ENCODE measurements at places on chromosomes 12 and 14.
A peak's percentile ranks its signal among the peaks of the same experiment; 100 is the strongest.

DNA sequence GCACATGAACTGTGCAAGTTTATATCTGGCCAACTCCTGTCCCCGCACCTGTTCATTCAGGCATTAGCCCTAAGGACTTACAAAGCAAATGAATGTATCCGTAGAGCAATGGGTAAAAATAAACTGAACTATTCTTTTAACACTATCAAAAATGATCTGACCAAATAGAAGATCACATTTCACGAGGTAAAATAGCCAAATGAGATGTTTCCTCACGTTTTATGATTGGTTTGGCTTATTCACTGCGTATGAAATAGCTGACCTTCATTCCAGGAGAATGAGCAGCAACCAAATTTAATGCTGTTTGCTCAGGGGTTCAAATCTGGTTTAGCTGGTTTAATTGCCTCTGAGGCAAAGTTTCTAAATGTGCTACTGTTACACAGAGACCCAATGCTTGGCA, 216.0 kb upstream of the EEA1 start:
- DNase-seq = no peak

- DNase-seq = no peak
Measured at GRCh38 chr12:71948390-71948789, 9.7 kb downstream of the TPH2 start.

DNA sequence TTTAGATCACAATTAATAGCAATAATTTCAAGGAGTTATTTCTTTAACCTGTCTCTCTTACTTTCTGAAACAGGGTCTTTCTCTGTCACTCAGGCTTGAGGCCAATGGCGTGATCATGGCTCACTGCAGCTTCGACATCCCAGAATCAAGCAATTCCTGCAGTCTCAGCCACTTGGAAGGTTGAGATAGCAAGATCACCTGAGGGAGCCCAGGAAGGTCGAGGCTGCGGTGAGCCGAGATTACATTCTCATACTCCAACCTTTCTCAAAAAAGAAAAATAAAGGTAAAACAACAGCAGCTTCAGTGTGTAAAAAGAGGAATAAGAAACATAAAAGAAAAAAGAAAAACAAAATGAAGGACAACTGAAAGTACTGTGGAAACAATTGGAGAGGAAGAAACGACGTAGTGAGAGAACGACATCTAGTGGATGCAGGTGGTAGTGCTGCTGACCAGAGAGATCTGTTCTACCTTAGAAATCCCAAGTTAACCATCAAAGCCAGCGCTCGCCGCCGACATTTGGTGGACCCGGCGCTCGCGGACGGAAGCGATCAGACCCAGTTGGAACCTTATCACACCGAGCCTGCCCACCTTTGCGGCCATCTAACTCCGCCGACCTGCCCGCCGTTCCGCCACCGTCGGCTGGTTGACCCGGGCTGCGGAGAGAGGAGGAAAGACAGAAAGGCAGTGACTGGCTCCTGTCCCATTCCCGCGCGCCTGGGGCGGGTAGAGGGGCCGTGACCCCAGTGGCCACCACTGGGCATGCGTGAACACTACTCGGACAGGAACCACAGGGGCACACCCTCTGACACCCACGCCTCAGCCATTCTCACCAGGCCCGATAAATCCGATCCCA, 196.1 kb downstream of the ALG10 start:
- DNase-seq = peak; percentile 17

DNA sequence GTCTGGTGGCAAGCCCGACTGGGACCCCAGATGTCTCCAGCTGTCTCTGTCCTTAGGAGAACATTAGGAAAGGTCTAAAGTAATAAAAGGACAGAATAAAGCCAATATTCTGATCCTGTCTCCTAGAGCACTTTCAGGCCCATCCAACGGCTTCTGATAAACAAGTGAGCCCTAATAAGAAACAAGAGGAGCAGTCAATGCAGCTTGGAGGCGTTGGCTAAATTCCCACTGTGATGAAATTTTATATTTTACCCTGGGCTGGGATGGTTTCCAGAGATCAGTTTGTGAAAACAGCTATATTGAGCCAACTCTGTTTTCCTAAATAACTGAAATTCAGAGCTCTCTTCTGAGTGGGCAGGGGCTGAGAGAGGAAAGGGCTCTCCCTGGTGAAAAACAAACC, 55.5 kb upstream of the SRRM4 start:
- no peak for DNase-seq

GRCh38 chr12:50546441-50547318, 41.9 kb downstream of the DIP2B start:
- no peak for DNase-seq

GRCh38 chr12:110100315-110100970, 23.7 kb upstream of the IFT81 start:
- peak; percentile 9 for DNase-seq

- DNase-seq = no peak
Measured at GRCh38 chr14:75281654-75282019, 3.0 kb downstream of the FOS start.

GRCh38 chr12:66589095-66589494, 89.8 kb downstream of the GRIP1 start:
- DNase-seq = no peak

DNA sequence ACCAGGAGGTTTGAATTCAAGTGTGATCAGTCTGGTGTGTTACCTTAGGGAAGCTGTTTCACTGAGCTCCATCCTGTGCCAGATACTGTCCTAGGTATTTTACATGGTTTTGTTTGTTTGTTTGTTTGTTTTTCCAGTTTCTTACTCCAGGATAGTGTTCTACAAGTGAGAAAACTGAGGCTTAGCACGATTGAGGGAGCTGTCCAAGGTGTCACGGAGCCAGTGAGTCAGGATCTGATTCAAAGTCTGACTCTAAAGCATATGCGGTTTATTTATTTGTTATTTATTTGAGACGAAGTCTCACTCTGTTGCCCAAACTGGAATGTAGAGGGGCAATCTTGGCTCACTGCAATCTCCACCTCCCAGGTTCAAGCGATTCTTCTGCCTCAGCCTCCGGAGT, 79.7 kb upstream of the GNG2 start:
- DNase-seq = no peak

- no peak for DNase-seq
Measured at GRCh38 chr12:82663893-82664292, 22.8 kb upstream of the TMTC2 start.

DNA sequence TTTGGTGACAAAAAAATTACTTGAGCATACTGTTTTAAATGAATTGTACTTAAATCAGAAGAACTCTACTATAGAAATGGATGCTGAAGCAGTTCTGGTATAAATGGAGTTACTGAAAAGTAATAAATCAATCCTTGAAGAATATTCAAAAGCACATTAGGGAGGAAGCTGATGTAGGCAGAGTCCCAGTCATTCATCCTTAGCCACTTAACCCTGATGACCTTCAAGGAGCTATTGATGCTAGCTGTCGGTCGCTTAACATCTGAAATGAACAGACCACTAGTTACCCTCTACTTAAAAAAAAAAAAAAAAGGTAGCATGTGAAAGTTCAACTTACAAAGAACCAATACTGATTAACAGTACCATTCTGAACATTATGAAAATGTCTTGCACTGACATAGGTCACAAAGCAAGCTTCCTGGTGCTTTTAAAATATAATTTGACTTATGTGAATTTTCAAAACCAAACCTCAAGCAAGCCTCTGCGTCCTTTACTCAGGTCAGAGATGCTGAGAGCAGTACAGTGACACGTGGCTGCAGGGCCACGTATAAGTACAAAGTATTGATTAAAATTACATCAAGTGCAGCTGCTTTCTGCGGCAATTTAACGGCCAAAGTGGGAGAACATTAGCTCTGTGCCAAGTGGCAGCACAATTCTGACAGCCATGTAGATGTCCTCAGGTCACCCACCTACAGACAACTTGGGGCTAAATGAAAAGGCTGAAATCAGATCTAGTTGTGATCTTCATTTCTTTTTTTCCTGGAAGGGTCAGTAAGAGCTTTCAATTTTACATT, 18.1 kb downstream of the PPM1H start:
- no peak for DNase-seq

DNA sequence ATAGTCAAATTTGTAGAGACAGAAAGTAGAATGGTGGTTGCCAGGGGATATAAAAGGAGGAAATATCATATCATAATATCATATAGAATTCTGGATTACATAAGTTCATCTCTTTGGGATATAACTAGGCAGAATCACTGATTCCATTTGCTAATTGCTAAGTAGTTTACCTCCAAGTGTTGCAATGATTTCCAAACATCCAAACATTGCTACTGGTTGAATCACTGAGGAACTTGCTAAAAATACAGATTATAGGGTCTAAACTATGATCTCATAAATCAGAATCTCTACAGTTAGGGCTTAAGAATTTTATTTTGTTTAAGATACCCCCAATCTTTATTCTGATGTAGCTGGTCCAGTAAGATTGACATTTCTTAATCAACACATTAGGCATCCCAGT, 16.1 kb upstream of the TAS2R42 start:
- no peak for DNase-seq

DNA sequence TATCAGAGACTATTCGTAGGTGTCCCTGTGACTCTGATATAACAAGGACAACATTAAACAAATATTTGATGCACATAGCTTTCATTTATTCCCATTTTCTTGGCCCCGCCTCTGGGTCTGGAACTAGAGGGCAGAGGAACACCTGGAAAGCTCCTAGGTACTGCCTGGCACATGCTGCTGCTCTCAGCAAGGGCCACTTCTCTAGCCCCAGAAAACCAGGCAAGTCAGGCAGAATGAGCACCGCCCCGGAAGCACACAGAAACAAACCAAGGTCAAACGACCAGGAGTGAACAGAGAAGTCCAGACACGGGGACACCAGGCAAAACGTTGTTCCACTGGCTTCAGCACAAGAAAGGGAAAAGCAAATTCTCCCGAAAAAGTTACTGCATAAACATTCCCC, 76.1 kb downstream of the TTC7B start:
- no peak for DNase-seq

DNA sequence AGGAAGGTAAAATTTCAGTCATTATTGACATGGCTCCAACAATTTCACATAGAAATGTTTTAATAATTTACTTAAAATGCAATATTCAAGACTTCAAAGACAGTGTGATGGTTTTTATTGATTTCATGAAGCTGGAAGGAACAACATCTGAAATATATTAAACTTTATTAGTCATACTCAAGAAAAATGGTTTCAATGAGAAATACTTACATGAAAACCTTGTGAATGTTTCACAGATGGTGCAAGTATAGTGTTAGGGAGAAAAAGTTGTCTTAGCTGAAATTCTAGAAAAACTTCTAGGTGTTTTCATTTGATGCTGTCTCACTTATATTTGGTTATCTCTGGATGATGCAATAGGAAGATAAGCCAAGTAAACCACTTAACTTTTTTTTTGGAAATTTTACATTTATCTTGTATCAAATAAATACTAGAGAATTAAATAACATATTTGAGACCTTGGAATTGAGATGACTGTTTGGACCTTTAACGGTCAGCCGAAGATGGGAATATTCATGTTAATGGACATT, 65.5 kb downstream of the PELI2 start:
- DNase-seq = no peak

DNA sequence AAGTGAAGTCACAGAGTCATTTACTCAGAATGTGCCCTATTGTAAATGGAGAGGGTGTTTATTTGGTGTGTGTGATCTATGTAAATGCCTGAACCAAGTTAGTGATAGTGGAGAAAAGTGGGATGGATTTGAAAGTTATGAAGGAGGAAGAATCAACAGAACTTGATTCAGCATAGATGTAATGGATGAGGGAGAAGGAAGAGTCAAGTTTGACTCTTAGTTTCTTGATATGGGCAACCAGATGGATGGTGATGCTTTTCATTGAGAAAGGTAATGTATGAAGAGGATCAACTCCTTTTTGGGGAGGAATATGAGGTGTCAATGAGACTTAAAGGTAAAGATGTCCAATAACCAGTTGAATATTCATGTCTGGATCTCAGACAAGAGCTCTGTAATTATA, 6.7 kb upstream of the MON2 start:
- DNase-seq = no peak

DNA sequence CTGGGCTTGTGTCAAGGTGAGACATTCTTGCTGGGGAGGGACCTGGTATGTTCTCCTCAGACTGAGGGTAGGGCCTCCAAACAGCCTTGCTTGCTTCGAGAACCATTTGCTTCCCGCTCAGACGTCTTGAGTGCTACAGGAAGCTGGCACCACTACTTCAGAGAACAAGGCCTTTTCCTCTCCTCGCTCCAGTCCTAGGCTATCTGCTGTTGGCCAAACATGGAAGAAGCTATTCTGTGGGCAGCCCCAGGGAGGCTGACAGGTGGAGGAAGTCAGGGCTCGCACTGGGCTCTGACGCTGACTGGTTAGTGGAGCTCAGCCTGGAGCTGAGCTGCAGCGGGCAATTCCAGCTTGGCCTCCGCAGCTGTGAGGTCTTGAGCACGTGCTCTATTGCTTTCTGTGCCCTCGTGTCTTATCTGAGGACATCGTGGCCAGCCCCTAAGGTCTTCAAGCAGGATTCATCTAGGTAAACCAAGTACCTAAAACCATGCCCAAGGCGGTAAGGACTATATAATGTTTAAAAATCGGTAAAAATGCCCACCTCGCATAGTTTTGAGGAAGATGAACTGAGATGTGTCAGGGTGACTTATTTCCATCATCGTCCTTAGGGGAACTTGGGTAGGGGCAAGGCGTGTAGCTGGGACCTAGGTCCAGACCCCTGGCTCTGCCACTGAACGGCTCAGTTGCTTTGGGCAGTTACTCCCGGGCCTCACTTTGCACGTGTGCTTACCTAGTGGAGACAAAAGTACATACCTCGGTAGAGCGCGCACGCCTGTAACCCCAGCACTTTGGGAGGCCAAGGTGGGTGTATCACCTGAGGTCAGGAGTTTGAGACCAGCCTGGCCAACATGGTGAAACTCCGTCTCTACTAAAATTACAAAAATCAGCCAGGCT, 4.3 kb downstream of the GAPDH start:
- DNase-seq = no peak

- DNase-seq = no peak
Measured at GRCh38 chr12:23618718-23619117, 330.8 kb downstream of the SOX5 start.

GRCh38 chr14:51224551-51224950, 15.5 kb upstream of the TMX1 start:
- no peak for DNase-seq

GRCh38 chr12:42612231-42612613, 22.7 kb upstream of the PRICKLE1 start:
- no peak for DNase-seq

DNA sequence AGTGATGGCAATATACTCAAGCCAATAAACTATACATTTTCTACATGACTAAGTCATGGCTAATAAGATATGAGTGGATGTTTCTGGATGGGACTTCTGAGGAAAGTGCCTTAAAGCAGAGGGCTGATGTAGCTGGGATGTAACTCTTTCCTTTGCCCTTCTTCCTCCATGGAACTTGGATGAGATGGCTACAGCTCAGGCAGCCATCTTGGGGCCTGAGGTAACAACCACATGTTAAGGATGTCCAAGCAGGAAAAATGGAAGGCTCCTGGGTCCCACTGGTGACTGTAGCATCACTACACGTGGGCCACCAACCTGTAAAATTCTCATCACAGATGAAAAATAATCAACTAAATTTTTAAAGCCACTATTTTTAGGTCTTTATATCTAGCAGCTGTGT, 54.4 kb upstream of the GRIP1 start:
- DNase-seq = no peak

GRCh38 chr12:95796225-95796981, 5.8 kb upstream of the NTN4 start:
- DNase-seq = no peak

All from stimulated activated CD8-positive, alpha-beta memory T cell treated with anti-CD3 and anti-CD28 coated beads, Interleukin-15, amount 100 ng/mL, for 24 hours (primary cell).